ENCODE measurements at places on chromosomes 6 and 20. TPM values are rescaled to one million over a fixed set of nuclear protein-coding genes. Genes with fewer than 3 reads are reported as not detected.

Gene DEK
- 93.3 TPM for total RNA-seq

Gene SLC22A7
- 0.20 TPM for total RNA-seq

Gene LHFPL5
- total RNA-seq, result 0.44 TPM

Gene EYS
- 4.5 TPM for total RNA-seq

GRCh38 chr6:36753671-36754405, 56.2 kb downstream of the RAB44 start:
- no peak for DNase-seq

DNA sequence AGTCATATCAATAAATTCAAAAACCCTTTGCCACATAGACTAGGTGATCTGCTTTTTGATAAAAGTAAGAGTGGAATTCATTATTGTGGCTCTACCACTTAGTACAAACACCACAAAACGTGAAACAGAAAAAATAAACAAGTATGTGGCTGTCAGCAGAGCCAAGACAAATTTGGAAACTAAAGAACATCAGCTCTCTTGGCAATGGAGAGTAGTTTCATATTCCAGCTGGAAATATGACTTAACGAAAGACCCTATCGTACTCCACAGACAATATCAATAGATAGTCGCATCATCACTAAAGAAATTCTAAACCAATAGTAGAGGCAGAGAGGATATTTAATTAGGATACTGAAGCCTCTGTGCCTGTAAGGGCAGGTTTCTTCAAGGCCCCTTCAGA, 20.8 kb downstream of the TBX18 start:
- DNase-seq, result no peak

- DNase-seq, result no peak
Observed at GRCh38 chr6:3405182-3405518, 51.7 kb downstream of the SLC22A23 start.

DNA sequence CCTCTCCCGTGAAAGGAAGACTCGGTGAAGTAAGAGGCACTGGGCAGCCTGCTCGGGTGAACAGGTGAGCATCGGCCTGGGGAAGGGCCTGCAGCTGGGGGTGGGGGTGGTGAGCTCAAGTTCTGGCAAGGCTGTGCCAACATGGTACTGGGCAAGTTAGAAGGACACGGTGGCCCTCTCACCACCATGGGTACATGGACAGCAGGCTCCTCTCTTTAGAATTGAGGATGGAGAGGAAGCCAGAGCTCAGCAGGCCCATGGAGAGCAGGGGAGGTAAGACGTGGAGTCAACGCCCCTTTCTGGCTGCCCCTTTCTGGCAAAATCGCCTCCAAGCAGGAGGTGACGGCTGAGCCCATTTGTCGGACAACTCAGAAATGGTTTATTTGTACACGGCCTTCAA, 135.6 kb downstream of the ANKRD60 start:
- no peak for DNase-seq

- DNase-seq, result no peak
Observed at GRCh38 chr6:1763404-1763803, 153.7 kb downstream of the FOXC1 start.

- DNase-seq, result no peak
Observed at GRCh38 chr6:109676724-109677123, 14.3 kb downstream of the AK9 start.

DNA sequence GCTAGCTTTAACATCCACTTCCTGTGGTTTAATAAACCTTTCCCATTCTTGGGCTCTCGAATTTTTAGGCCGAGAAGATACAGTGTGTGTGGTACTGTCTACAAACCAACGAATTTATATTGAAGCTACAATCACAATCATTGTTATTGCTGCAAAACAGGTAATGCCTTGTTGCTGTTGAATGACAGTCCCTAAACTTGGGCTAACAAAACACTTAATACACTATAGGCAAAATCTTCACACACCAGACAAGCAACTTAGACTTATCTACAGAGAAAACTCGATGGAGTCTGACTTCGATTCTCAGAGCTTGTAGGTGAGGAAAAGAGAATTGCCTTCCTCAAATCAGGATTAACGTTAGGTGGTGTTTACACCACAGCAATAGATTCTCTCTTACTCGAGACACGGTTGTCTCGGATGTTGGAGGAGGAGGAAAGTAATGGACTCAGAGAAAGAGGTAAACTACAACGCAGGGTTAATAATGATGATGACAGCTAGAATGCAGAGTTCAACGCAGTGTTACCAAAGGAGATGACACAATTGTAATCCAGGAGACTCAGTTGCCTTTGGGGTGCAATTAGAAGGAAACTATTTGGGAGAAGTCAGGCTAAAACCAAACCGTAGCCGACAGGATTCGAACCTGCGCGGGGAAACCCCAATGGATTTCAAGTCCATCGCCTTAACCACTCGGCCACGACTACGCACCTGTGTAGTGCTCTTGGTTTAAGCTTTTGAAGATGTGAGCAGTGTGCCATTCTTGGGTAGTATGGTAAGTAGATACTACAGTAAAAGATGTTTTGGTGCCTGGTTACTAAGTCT, 32.5 kb upstream of the ZNF184 start:
- no peak for DNase-seq

DNA sequence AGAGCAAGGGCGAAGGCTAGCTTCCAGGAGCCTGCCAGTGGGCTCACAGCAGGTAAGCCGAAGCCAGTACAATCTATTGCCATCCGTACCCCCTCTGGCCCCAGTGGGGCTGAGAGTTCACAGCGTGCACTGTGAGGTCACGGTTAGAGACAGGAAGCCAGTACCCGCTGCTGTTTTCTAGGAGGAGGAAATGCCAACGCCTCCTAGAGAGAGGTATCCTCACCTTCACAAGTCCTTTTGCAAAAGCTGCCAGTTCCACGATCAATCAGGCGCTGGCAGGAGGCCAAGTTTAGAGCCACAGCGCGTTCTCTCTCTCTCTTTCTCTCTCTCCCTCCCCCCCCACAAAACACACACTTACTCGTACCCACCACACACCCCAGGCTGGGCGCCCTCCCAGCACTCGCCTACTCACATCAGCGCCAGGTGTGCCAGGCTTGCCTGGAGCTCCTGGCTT, 22.5 kb downstream of the COL9A1 start:
- DNase-seq, result no peak

GRCh38 chr20:63830841-63831588, at the start of gene ZBTB46:
Gene ZBTB46 (minus strand): TSS chr20:63831264. CDS start chr20:63790757, 40,507 bp downstream.
- no peak for DNase-seq

GRCh38 chr6:75467966-75468365, 25.6 kb downstream of the FILIP1 start:
- DNase-seq, result no peak

GRCh38 chr6:38110481-38110971, 291.0 kb downstream of the ZFAND3 start:
- DNase-seq, result no peak
